ENCODE measurements at places on chromosomes 6 and 20. TPM values are rescaled to one million over a fixed set of nuclear protein-coding genes. Genes with fewer than 3 reads are reported as not detected.

GRCh38 chr20:38205001-38205400 is 39.9 kb upstream of the TGM2 start:
- H3K4me3 ChIP-seq: no peak overlapping the region
- no peaks in the 10 kb centered on the region for H3K27me3 ChIP-seq
- no peak overlapping the region for H3K27ac ChIP-seq
- no peaks in the 10 kb centered on the region for H3K4me1 ChIP-seq

- no peak for DNase-seq
- H3K27me3 ChIP-seq: peaks cover 6% of the 10 kb centered on the region
- H3K4me1 ChIP-seq: no peaks in the 10 kb centered on the region
- H3K4me3 ChIP-seq: no peak overlapping the region
- H3K36me3 ChIP-seq: no peaks in the 10 kb centered on the region
Measured at GRCh38 chr20:33038243-33038642, 6.8 kb downstream of the BPIFB6 start.

FRS3 gene
- 3.0 TPM for total RNA-seq

GRCh38 chr6:710601-711571 is 17.9 kb upstream of the EXOC2 start:
- peaks cover 5% of the 10 kb centered on the region for H3K4me1 ChIP-seq
- H3K4me3 ChIP-seq: peak overlapping the region; percentile 72
- H3K36me3 ChIP-seq: no peaks in the 10 kb centered on the region
- peak overlapping the region; percentile 36 for H3K27ac ChIP-seq

CYP39A1 gene
- total RNA-seq: 0.72 TPM

Measured in Panc1 (cell line).